ENCODE measurements at places on chromosomes 1 and 21. TPM values are rescaled to one million over a fixed set of nuclear protein-coding genes. Genes with fewer than 3 reads are reported as not detected.

AQP10 gene
- not detected for total RNA-seq

DNA sequence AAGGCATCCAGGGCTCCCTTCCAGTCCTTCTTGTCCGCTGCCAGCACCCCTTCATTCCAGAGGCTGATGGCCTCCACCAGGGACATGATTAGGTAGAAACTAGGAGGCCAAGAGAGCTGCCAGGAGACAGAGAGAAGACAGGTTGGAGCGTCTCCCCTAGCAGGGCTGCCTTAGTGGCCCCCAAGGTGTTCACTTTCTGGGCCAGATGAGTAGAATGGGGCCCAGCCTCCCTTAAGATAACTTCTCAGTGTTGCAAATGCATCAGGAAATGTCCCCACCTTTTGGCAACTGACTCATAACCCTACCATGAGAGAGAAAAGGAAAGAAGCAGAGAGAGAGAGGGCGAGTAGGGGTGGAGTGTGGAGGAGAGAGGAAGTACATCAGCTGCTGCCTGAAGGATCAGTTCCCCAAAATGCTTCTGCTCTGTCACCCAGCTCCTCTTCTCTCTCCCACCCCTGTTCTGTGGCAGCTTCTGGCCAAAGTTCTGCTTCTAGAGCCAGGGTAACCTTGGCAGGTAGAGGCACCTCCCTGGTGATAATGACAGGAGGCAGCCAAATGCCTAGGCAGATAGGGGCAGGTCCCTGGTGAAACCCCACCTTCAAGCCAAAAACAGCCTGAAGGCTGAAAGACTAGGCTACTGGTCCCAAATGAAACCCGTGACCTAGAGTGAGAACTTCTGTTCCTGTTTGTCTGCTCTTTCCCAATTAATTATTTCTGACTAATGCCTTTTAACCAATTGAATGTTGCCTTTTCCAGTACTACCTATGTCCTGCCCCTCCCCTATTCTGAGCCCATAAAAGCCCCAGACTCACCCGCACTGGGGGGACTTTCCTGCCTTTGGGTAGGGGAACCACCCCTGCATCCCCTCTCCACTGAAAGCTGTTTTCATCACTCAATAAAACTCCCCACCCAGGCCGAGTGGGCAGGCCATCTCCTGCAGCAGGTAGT lies at the start of gene NCF2:
NCF2 (minus strand) TSS at position 216 of the 948 bp plus-strand sequence; CDS start at position 86, 130 bp downstream.
- H3K36me3 ChIP-seq = no peaks in the 10 kb centered on the region
- no peaks in the 10 kb centered on the region for H3K27me3 ChIP-seq
- peak within 1 kb of the TSS; percentile 48 for H3K27ac ChIP-seq
- H3K4me1 ChIP-seq = no peaks in the 10 kb centered on the region
- DNase-seq = no peak

GRCh38 chr1:246181241-246181640 lies 325.8 kb downstream of the SMYD3 start:
- no peaks in the 10 kb centered on the region for H3K36me3 ChIP-seq
- no peak for DNase-seq
- H3K27me3 ChIP-seq = no peaks in the 10 kb centered on the region
- no peak overlapping the region for H3K27ac ChIP-seq
- H3K4me3 ChIP-seq = no peak overlapping the region

DNA sequence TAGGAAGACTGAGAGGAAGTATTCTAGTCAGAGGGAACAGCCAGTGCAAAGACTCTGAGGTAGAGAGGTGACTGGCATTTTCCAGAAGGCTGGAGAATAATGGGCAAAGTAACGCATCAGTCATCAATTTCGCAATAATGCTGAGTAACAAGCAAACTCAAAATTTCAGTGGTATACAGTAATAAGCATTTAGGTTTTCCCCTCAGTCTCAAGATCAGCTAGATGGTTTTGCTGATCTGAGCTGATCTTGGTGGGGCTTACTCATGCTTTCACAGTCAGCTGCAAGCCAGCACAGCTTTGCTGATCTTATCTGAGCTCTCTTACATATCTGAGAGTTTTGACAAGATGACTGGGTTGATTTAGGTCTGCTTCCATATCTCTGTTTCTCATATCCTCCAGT lies 108.7 kb downstream of the TSEN15 start:
- no peak for DNase-seq
- H3K4me3 ChIP-seq = no peak overlapping the region
- H3K27ac ChIP-seq = no peak overlapping the region
- no peaks in the 10 kb centered on the region for H3K27me3 ChIP-seq
- H3K36me3 ChIP-seq = no peaks in the 10 kb centered on the region

DNA sequence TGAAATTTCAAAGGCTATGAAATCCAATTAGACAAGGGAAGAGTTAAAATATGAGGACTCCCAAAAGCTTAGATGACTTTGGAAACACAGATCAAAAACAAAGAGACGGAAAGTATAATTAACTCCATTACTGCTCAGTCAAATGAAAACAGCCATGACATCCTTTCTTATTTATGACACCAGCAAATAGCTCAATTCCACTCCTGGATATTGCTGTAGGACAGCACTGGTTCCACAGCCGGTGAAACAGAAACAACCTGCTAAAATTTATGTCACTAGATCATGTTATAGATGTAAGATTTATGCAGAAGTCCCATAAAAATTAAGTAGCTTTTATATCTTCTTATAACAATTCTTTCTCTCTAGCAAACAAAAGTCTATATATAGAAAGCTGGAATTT lies 65.6 kb upstream of the RRP15 start:
- H3K27ac ChIP-seq = no peak overlapping the region
- no peak for DNase-seq
- H3K36me3 ChIP-seq = no peaks in the 10 kb centered on the region
- H3K4me3 ChIP-seq = no peak overlapping the region

- no peak overlapping the region for H3K27ac ChIP-seq
- no peaks in the 10 kb centered on the region for H3K27me3 ChIP-seq
- H3K4me3 ChIP-seq = no peak overlapping the region
- peaks cover 26% of the 10 kb centered on the region for H3K36me3 ChIP-seq
Observed at GRCh38 chr1:180269645-180270529, 39.8 kb downstream of the LHX4 start.

- no peak for DNase-seq
- no peak overlapping the region for H3K4me3 ChIP-seq
- no peaks in the 10 kb centered on the region for H3K27me3 ChIP-seq
- H3K27ac ChIP-seq = no peak overlapping the region
- peaks cover 4% of the 10 kb centered on the region for H3K4me1 ChIP-seq
- H3K36me3 ChIP-seq = no peaks in the 10 kb centered on the region
Observed at GRCh38 chr1:119275145-119276134, 93.1 kb upstream of the HAO2 start.

MCOLN3 gene
- 6.5 TPM for total RNA-seq

RAB25 gene
- total RNA-seq = not detected

DNA sequence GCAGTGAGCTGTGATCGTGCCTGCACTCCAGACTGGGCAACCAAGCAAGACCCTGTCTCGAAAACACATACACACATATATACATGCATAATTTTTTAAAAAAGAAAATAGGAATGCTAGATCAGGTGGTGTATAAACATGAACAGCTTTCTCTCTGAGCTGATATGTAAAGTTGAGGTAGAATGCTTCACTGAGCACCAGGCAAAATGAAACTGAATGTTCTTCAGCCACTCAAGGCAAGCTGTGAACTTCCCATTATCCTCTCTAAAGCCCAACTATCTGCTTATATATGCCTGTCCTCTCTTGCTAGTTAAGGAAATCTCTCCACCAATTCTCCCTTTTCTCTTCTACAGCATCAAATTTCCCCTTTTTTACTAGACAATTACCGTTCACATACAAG lies 93.0 kb downstream of the NUF2 start:
- no peaks in the 10 kb centered on the region for H3K4me1 ChIP-seq
- H3K36me3 ChIP-seq = no peaks in the 10 kb centered on the region
- H3K27me3 ChIP-seq = no peaks in the 10 kb centered on the region

ANGPTL3 gene
- not detected for total RNA-seq

- H3K27me3 ChIP-seq = no peaks in the 10 kb centered on the region
- H3K27ac ChIP-seq = no peak overlapping the region
- no peaks in the 10 kb centered on the region for H3K4me1 ChIP-seq
- DNase-seq = no peak
- H3K36me3 ChIP-seq = no peaks in the 10 kb centered on the region
Observed at GRCh38 chr1:239250353-239251035, 135.9 kb upstream of the CHRM3 start.

- no peaks in the 10 kb centered on the region for H3K27me3 ChIP-seq
- no peaks in the 10 kb centered on the region for H3K36me3 ChIP-seq
- H3K4me3 ChIP-seq = no peak overlapping the region
- H3K27ac ChIP-seq = no peak overlapping the region
- H3K4me1 ChIP-seq = no peaks in the 10 kb centered on the region
Observed at GRCh38 chr1:23627069-23627735, 64.4 kb upstream of the RPL11 start.

DNA sequence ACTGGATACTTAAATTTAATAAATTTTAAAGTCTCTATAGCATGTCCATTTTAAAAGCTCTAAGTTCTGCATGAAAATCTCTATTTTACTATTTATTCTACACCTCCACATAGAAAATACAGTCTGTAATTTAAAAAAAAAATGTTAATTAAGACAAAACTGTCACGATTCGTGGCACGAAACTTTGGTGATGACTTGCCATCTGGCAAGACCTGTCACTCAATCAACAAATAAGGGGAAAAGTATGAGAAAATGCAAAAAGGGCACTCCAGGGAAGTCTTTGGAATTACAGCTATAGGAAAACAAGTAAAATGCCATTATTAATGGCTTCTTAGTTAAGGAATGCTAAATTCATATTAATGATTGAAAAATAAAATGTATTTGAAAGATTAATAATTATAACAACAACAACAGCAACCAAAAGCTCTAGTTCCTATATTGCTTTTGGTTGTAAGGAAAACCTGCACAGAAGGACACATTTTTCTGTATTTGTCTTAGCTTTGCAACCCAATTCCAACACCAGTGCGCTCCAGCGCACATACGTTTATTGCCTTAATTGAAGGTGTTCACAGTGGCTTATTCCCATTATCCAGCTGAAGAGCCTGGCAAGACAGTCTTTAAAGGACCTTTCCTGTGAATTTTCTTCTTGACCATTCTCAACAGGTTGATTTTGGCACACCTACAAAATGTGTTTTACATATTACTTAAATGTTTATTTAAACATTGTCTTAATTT lies 107.8 kb downstream of the PLPPR5 start:
- H3K27me3 ChIP-seq = no peaks in the 10 kb centered on the region
- H3K36me3 ChIP-seq = no peaks in the 10 kb centered on the region
- H3K4me3 ChIP-seq = no peak overlapping the region
- no peak for DNase-seq

GRCh38 chr1:36100376-36100775 lies 11.7 kb downstream of the ADPRS start:
- no peak overlapping the region for H3K4me3 ChIP-seq
- peak overlapping the region; percentile 8 for H3K27ac ChIP-seq
- no peaks in the 10 kb centered on the region for H3K36me3 ChIP-seq
- DNase-seq = no peak

GRCh38 chr1:79845936-79846335 lies 839.4 kb upstream of the ADGRL4 start:
- H3K4me3 ChIP-seq = no peak overlapping the region
- no peak overlapping the region for H3K27ac ChIP-seq
- no peaks in the 10 kb centered on the region for H3K36me3 ChIP-seq
- no peaks in the 10 kb centered on the region for H3K27me3 ChIP-seq

DNA sequence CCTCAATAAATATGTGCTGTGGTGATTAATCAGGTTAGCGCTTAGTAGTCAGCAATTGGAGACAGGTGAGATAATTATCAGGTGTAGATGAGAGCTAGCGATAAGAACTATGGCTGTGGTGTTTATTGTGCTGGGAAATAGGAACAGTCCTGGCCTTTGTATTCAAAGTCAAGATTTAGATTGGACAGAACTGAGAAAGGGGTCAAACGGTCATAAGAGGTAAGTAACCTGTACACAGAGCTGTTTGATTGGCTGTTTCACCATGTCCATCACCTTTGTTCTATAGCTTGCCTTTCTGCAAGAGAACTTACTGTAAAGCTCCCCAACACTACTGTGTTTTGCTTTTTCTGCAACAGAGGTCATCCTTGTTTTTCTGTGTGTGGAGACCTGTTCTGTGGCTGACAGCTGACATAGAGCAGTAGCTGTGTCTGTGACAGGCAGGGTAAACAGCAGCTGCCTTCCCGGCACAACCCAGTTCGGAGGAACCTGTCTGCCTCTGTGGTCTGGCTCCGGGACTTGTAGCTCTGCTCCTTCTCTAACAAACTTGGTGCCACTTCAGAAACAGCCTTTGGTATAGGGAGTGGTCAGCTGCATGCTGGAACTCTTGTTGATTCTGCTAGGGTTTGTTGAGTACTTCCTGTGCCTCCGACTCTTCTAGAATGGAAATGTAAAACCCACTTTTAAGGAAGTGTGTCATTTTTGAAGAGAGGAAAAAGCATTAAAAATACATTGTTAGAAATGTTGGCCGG lies 21.1 kb upstream of the CDC42 start:
- no peaks in the 10 kb centered on the region for H3K4me1 ChIP-seq
- H3K36me3 ChIP-seq = no peaks in the 10 kb centered on the region
- no peak overlapping the region for H3K4me3 ChIP-seq
- no peak overlapping the region for H3K27ac ChIP-seq
- DNase-seq = no peak

GRCh38 chr1:16174261-16174868 lies 18.5 kb upstream of the EPHA2 start:
- peaks cover 4% of the 10 kb centered on the region for H3K4me1 ChIP-seq
- peak overlapping the region; percentile 27 for H3K27ac ChIP-seq
- H3K36me3 ChIP-seq = no peaks in the 10 kb centered on the region
- H3K4me3 ChIP-seq = no peak overlapping the region
- no peak for DNase-seq
- H3K27me3 ChIP-seq = no peaks in the 10 kb centered on the region

GRCh38 chr21:45525910-45526306 lies 16.3 kb downstream of the SLC19A1 start:
- peaks cover 85% of the 10 kb centered on the region for H3K36me3 ChIP-seq
- H3K27ac ChIP-seq = no peak overlapping the region
- no peaks in the 10 kb centered on the region for H3K27me3 ChIP-seq
- peak; percentile 9 for DNase-seq

GRCh38 chr1:160104486-160104885 lies 6.1 kb upstream of the IGSF8 start:
- peak overlapping the region; percentile 64 for H3K27ac ChIP-seq
- H3K36me3 ChIP-seq = no peaks in the 10 kb centered on the region
- no peaks in the 10 kb centered on the region for H3K27me3 ChIP-seq
- no peak for DNase-seq

DNA sequence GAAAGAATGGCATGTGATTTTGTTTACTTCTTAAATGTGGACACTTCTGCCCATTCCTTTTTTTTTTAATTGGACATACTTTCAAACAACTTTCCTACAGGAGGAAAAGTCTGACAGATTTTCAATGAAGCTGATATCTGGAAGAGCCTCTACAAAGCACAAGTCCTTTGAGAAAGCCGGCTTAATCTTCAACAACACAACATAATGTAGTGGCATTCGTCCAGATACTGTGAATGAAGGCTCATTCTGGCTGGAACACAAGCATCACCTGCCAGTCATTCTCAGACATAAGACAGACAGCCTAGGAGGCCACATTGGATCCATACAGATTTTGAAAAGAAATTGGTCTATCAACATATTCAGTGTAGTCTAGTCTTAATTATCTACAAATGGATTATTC lies 4.9 kb downstream of the OTUD7B start:
- H3K27me3 ChIP-seq = no peaks in the 10 kb centered on the region
- H3K27ac ChIP-seq = peak overlapping the region; percentile 96
- peak overlapping the region; percentile 83 for H3K4me3 ChIP-seq
- peaks cover 12% of the 10 kb centered on the region for H3K36me3 ChIP-seq
